ENCODE measurements at places on chromosomes 16 and 17.
A peak's percentile ranks its signal among the peaks of the same experiment; 100 is the strongest.

DNA sequence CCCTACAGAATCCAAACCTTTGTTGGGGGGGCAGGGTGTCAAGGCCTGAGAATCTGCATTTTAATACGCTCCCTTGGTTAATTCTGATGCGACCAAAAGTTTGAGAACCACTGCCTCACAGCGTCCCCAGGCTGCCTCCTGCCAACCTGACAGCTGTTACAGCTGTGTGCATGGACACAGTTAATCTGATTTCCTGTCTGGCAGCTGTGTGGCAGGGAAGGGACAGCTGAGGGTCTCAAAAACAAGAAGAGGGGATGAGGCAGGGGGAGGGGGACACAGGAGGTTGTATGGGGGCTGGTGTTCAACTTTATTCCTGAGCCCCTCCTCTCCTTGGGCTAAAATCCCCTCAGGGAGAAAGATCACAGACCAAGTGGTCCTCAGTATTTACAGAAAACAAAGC is 17.5 kb downstream of the HDAC5 start:
- DNase-seq, result no peak

DNA sequence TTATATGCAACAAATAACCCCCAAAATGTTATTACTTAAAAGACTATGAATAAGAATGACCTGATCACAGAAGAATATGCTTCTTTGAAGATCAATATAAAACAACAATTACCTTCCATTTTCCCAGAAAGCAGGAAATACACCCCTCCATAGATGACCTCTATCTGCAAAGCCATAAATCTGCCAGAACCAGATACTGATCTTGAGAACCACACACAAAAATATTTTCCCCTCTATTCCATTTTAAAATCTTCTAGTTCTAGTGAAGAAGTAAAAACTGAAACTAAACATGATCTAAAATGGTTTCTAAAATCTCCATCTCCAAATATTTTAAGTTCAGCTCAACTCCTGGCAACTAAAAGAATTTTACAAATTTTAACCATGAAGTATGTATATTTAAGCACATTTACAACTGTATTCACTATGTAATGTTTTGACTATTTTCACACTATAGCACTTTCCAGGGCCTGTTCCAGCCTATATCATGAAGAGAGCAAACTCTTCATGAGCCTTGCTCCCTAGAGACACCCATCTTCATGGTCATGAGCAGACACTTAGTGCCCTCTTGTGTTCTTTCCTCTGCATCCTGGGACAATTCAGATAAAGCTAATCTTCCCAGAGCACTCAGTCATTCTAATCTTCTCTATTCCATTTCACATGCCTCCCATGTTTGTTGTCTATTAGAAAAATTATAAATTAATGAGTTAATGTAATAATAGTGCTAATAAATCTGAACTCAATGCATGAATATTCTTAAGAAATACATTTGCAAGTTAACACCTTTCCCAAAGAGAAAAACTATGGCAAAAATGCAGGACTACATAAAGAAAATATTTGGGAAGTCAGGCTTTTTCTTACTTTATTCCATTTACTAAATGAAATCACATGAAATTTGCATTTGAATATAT is 87.0 kb downstream of the HELZ start:
- DNase-seq, result no peak

DNA sequence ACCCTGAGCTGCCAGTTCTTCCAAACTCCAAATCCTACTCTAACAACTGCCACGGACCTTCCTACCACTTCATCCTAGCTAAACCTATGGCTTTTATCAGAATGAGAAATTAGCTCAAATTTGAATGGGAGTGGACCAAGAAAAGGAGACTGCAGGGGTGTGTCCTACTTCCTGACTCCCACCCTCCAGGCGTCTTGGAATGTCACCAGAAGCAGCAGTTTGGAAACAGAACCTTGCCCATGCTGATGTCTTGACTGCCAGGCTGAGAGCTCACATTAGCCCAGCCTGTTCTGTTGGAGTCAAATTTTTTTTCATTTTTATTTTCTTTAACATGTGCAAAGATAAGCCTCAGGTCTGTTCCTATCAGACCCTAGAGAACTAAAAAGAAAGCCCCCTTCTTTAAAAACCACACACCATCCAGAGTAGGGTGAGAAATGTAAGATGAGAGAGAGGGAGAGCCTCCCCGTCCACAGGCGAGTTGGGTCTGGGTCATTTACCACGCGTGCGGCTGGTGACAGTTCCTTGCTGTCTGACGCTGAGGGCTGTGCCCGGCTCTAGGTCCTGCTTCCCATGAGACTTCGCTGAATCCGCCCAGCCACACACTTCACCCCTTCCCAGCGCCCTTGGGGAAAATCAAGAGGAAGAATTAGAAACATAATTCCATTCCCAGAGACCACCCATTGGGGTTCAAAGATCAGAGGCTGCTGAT is 54.3 kb downstream of the WNT3 start:
- DNase-seq, result no peak

DNA sequence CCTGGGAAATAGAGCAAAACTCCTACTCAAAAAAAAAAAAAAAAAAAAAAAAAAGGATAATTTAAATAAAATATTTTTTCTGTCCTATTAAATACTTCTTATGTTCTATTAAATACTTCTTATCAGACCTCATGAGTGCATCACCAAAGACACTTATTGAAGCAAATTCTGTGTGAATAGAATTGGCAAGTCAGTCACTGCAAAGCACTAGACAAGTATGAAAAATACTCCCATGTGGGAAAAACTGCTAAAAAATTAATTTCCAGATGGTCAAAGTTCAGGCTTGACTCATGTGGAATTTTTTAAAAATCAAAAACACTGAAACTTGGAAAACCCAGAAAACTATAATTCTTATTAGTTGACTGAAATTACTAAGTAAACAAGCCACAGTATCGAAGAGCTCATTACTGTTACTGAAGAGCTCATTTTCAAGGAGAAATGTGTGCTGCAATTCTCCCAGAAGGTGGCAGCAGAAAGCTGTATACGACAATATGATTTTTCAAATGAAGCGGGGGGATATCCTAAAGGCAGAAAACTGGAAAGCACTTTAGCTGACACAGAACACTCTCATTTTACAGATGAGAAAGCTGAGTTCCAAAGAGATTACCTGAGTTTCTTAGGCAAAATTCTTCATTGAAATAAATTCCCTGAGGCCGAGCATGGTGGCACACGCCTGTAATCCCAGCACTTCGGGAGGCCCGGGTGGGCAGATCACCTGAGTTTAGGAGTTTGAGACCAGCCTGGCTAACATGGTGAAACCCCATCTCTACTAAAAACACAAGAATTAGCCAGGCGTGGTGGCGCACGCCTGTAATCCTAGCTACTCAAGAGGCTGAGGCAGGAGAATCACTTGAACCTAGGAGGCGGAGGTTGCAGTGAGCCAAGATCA is 15.9 kb upstream of the FBXO47 start:
- DNase-seq, result peak; percentile 51

DNA sequence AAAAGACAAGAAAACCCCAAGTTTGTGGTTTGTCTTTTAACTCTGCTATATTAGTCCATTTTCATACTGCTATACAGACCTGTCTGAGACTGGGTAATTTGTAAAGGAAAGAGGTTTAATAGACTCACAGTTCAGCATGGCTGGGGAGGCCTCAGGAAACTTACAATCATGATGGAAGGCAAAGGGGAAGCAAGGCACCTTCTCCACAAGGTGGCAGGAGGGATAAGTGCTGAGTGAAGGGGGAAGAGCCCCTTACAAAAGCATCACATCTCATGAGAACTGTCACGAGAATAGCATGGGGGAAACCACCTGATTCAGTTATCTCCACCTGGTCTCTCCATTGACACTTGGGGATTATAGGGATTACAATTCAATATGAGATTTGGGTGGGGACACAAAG is 13.5 kb upstream of the ADAM11 start:
- no peak for DNase-seq

DNA sequence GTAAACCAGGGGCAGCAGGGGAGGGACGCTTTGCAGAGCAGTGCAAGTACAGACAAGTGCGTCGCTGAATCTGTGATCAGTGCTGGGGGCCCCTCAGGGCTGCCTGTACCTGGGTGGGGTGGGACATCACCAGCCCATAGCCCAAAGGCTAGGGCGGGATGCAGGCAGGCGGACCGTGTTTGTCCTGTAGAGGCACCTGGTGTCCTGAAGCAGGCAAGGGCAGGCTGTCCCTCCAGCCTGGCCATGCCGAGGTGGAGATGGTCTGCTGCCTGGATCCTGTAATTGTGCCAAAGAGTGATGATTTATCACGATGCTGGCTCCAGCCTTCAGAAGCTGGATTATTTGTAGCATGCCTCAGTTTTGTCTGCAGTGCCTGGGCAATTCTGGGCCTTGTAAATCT is 137.9 kb upstream of the GSE1 start:
- DNase-seq, result no peak

DNA sequence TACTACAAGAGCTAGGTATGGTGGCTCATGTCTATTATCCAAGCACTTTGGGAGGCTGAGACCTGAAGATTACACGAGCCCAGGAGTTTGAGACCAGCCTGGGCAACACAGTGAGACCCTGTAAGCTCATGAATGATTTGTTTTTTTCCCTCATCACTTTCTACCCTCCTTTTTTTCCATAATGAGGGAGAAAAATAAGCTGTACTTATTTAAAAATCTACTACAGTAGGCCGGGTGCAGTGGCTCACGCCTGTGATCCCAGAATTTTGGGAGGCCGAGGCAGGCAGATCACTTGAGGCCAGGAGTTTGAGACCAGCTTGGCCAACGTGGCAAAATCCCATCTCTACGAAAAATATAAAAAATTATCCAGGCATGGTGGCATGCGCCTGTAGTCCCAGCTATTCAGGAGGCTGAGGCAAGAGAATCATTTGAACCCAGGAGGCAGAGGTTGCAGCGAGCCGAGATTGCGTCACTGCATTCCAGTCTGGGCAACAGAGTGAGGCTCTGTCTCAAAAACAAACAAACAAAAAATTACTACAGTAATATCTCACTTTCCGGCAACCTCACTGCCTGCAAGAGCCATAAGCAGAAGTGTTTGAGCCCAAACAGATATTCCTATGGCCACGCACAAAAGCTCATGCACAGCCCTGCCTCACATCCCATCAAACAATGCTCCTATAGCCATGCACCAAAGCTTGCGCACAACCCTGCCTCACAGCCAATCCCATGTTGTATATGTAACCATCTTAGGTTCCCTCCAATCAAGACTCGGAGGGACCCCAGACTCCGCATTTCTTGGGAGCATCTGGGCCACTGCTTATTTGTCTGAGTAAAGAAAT is 37.4 kb downstream of the TK2 start:
- DNase-seq, result peak; percentile 58

- DNase-seq, result no peak
Measured at GRCh38 chr17:6853764-6854442, 22.4 kb upstream of the TEKT1 start.

GRCh38 chr16:67301080-67301782 is 21.9 kb downstream of the PLEKHG4 start:
- DNase-seq, result no peak

GRCh38 chr16:64203126-64203525 is 918.7 kb downstream of the CDH11 start:
- DNase-seq, result no peak

- no peak for DNase-seq
Measured at GRCh38 chr17:82789051-82789592, 37.3 kb downstream of the TBCD start.
